Mucosa of gallbladder (tissue), 1 donor: ENCODE measurements at places on chromosomes 7 and 10. TPM values are rescaled to one million over a fixed set of nuclear protein-coding genes. Genes with fewer than 3 reads are reported as not detected.

DNA sequence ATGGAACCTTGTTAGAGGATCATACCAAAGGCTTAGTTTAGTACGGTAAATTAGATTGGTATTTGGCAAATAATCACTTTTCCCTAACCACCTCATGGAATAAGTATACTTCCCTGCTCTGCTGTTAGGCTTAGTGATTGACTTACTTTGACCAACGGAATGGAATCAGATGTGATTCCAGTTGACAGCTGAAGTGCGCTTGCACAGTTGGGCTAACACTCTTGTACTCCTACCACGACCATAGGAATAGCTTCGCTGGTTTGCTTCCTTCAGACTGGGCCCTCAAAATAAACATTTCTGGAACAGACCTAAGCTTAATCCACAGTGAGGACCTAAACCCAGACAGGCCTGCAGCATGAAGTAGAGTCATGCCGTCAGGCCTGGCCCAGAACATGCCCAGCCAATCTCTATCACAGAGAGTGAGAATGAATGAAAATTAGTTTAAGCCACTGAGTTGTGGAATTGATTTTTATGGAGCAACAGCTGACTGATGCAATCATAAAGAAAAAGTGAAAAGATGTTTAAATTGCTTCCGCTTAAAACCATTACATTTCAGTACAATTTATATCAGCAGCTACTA, 122.3 kb downstream of the DOCK4 start:
- no peak for DNase-seq

DNA sequence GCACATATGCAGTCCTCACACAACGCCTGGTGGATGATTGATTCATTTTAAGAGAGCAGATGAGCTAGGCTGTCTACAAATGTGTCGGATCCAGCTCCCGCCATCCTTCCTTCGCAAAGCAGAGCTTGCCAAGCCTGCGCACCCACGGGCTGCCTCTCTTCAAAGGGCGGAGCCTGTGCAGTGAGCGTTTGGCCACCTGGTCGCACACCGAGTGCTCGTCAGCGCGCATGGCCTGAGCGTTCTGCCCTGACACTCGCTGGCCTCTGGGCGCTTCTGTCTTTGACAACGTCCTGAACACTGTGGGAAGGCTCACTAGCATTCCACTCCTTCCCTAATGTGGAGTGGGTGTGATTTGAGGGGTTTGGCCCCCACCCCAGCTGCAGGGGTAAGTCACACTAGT, 47.1 kb upstream of the TMEM72 start:
- peak; percentile 38 for DNase-seq

DNA sequence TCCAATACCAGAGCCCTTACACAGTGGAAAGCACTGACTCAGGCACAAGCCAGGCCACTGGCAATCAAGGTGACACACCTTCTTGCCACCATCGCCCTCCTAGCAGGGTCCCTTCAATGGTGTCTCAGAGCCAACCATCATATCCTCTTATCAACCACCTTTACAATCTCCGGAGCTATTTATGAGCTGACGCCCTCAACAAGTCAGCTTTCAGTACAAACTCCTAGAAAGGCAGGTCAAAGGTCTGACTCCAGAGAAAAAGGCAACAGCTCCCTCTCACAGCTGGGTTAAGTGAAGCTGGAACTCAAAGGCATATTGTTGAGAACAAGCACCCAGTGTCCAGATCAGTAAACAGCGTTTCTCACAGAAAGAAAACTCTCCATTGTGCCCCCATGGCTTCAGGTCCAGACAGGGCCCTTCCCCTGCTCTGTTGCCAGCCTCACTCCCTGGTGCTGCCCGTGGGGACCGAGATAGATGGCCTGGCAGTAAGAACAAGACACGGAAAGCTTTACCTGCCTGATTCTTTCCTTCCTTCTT, 2.4 kb downstream of the ZNF3 start:
- DNase-seq = no peak

GARIN1A gene
- total RNA-seq = 2.6 TPM

DNA sequence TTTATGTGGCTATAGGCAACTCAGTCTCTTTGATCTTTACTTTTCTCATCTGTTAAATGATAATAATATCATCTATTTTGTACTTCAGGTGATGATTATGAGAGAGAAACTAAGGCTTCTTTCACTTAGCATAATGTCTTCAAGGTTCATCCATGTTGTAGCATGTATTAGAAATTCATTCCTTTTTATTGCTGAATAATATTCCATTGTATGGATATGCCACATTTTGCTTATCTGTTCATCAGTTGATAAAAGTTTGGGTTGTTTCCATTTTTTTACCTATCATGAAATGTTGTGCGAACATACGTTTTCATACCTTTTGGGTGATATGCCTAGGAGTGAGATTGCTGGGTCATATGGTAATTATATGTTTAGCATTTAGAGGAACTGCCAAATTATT, 7.2 kb upstream of the CDK13 start:
- no peak for DNase-seq

- DNase-seq = no peak
Measured at GRCh38 chr7:25187932-25188331, 40.4 kb downstream of the NPVF start.

GRCh38 chr7:134071355-134072331, 55.5 kb upstream of the LRGUK start:
- no peak for DNase-seq

DNA sequence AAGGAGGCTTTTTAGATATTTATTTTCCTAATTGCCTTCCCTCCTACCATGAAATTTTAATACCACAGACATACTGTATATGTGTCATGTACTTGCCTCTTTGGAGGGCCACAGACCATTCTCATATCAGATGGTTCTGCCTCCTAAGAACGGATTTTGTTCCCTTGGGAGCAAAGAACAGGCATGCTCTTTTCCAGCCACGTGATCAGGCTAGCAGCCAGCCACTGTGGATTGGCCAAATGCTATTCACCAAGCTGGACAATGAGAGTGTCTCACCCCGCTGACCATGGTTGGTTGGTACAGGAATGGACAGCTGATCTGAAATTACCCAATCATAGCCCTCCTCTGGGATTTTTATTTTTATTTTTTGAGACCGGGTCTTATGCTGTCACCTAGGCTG, 21.5 kb upstream of the CRHR2 start:
- DNase-seq = no peak

ACTR3C gene
- 22.4 TPM for total RNA-seq

DNA sequence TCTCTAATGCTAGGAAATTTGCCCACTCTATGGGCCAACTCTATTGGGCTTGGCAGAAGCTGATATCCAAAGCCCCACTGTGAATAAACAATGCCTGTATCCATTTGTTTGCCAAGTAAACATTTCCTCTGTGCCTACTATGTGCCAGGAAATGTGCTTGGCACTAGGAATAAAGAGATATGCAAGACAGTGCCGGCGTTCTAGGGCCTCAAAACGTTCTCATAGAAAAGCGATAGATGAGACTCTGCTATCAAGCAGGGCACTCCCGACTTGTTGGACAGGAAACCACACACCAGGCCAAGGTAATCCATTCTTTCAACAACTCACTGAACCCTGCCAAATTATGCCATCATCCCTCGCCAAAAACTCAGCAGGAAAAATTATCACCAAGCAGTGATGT, 196.7 kb downstream of the IPMK start:
- no peak for DNase-seq

- DNase-seq = no peak
Measured at GRCh38 chr7:15159261-15159660, 256.7 kb upstream of the DGKB start.

DNA sequence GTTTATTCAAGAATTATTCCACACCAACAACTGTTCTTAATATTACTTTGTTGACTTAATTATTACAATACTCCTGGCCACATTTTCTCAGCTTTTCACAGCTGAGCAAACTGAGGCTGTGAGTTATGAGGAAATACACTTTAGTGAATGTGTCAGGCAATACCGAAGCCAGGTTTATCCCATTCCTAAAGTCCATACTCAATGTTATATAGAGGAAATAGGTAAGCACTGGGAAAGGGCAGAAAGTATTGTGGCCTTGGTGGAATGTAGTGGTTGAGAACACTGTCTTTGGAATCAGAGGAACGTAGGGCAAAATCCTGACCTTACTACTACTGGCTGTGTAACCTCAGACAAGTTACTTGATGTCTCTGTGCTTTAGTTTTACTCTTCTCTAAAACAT, 110.8 kb downstream of the CD36 start:
- DNase-seq = no peak

DNA sequence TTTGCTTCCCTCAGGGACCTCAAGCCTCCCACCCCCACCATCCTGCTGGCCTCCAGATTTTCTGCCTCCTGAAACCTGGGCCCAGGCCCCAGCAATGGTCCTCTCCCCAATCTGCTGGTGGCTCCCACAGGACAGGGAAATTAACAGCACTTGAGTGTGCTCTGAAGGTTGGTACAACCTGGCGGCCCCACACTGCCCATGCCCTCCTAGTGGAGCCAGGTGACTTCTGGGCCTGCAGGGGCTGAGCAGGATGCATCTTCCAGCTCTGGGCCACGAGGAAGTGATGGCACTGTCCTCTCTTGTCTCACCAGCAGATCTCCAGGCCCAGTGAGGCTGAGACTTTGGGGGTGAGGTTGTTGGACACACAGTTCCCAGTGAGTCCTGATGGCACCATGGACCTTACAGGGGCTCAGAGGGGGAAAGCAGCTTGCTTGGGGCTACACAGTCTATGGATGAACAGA, 3.6 kb upstream of the ZMIZ1 start:
- DNase-seq = no peak

RAB19 gene
- total RNA-seq = 8.8 TPM

POLR3A gene
- 12.1 TPM for total RNA-seq
